Activated CD4-positive, CD25-positive, alpha-beta regulatory T cell (primary cell): ENCODE measurements at places on chromosomes 6 and 20.

DNA sequence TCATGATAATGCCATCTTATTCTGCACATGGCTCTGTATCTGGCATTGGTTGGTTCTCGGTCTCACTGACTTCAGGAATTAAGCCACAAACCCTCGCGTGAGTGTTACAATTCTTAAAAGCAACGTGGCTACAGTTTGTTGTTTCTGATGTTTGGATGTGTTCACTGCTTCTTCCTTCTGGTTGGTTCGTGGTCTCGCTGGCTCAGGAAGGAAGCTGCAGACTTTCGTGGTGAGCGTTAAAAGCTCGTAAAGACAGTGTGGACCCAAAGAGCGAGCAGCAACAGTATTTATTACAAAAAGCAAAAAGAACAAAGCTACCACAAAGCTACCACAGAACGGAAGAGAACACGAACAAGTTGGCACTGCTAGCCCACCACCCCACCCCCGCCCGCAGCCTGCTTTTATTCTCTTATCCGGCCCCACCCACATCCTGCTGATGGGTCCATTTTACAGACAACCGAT, 51.1 kb downstream of the MYLIP start:
- no peak for DNase-seq

DNA sequence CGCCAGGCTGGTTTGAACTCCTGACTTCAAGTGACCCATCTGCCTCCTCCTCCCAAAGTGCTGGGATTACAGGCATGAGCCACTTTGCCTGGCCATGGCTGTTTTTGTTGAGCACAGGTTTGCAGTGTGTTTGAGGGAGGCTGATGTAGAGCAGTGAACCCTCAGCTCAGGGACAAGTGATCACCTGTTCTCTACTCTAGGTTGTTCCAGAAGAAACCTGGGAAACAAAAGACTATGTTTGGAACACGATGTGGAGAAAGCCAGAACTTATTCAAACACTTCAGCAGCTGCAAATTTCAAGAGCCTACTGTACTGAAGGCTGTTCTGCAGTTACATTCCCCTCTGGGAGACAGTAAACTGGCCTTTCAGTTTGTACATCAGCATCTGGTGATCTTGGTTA, 4.7 kb downstream of the TULP1 start:
- no peak for DNase-seq

- no peak for DNase-seq
Measured at GRCh38 chr6:120675886-120676285, 658.4 kb downstream of the TBC1D32 start.

GRCh38 chr6:158777510-158777909, 41.7 kb downstream of the EZR start:
- DNase-seq = no peak

GRCh38 chr6:18100296-18100695, 22.2 kb downstream of the NHLRC1 start:
- DNase-seq = no peak

- DNase-seq = no peak
Measured at GRCh38 chr6:156595476-156595875, 181.7 kb upstream of the ARID1B start.

DNA sequence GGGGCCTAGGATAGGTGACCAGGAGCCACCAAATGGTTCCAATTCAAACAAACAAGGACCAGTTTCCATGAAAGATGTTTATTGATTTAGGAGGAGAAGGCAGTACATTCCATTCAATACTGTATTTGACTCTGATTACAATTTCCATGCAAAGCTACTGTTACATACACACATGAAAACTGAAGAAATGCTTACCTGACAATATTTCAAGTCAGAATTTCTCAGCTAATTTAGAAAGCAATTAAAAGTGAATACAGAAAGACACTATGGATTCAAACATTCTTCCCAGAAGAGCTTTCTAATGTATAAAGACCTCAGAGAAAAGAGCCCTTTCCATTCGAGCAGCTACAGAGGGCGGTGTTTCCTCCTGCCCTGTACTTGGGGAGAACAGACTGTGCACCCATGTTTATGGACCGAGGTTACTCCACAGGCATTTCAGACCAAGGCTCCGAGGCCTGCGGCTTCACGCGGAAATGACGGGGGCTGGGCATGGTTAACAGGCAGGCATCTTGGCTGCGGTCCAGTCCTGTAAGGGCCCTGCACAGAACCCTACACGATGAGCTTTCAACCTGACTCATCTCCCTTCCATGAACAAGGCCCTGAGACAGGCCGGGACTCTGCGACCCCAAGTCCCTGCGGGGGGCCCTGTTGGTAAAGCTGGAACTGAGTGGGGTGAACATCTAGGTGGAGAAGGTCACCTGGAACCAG, 25.7 kb upstream of the TCFL5 start:
- no peak for DNase-seq
